ENCODE measurements at places on chromosomes 1 and 21. TPM values are rescaled to one million over a fixed set of nuclear protein-coding genes. Genes with fewer than 3 reads are reported as not detected.

DNA sequence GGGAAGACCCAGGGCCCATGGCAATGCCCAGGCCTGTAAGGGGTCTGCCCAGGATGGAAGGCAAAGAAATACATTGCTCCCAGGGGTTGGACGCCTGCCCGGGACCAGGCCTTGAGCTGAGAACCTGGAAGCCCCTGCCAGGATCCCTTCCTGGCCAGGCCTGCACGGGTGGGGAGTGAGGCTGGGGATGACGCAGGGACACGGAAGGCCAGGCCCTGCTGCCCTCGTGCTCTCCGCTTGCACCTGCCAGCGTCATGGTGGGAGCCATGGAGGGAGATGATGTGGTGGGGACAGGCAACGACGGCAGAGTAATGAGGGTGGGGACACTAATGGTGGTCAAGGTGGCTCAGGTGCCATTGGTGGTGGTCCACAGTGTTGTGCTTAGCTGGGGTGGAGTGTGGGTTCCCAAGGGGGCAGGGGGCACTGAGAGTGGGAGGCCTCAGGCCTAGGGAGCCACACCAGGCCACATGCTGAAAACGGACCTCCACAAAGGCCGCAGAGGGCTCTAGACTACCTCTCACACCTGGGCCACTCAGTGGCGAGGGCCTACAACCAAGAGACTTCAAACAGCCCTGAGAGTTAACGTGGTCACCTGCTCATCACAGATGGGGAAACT, 4.3 kb downstream of the HES3 start:
- no peak for DNase-seq

RXRG gene
- not detected for total RNA-seq

UTS2 gene
- total RNA-seq = not detected

LHX4 gene
- 0.18 TPM for total RNA-seq

FMO1 gene
- not detected for total RNA-seq

IL19 gene
- total RNA-seq = not detected

GRCh38 chr1:2979191-2980072, 41.8 kb upstream of the ACTRT2 start:
- no peak for DNase-seq

- no peak for DNase-seq
Measured at GRCh38 chr1:44019466-44019948, 11.8 kb downstream of the SLC6A9 start.

- no peak for DNase-seq
Measured at GRCh38 chr1:14520514-14521163, 77.8 kb upstream of the KAZN start.

OR2T2 gene
- not detected for total RNA-seq

DNA sequence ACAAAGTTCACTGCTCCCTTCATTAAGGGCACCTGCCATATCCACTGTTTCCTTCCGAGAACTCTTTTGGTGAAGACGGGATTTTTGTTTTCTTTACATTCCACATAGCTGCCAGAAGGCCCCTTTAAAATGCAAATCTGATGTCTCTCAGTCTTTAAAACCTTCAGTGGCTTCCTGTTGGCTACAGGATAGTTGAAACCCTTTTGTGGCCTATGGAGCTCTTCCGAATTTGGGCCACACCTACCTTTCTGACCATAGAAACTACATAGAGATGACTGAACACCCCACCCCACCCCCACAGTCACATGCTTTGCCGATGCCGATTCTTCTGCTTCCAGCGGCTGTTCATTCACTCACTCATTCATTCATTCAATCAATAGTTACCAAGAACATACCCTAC, 502.6 kb downstream of the KIF26B start:
- DNase-seq = no peak

NBPF8 gene
- total RNA-seq = 12.2 TPM

ADAM30 gene
- not detected for total RNA-seq

DNA sequence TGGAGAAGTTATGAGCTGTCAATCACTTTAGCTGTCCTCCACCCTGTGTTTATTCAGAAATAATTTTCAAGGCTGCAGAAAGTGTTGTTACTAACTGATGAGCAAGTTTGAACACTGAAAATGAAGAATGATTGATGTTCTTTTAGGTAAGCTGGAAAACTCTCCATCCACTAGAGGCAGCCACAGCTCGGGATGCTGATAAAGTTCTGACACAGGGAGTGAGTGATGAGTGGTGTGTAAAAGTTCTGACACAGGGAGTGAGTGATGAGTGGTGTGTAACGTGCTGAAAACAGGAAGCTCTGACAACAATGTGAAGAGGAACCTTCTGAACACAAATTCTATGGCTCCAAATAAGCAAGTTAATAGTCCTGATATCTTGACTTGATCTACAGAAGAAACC, 197.5 kb upstream of the PTBP2 start:
- DNase-seq = no peak

- no peak for DNase-seq
Measured at GRCh38 chr1:183636783-183637182, 1.2 kb upstream of the ARPC5 start.

HYI gene
- total RNA-seq = 25.0 TPM

CR2 gene
- total RNA-seq = not detected

- DNase-seq = no peak
Measured at GRCh38 chr1:168340781-168341482, 60.3 kb downstream of the TBX19 start.

DNA sequence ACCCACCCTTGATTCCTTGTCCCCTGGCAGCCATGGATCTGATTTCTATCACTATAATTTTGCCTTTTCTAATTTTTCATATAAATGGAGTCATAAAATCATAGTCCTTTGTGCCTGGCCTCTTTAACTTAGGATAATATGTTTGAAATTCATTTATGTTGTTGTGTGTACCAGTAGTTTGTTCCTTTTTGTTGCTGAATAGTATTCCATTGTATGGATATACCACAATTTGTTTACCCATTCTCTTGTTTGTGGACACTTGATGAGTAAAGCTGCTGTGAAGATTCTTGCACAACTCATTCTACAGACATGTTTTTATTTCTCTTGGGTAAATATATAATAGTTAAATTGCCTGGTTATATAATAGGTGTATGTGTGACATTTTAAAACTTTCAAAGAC, 22.7 kb upstream of the GJA8 start:
- no peak for DNase-seq

ASCL5 gene
- not detected for total RNA-seq

- DNase-seq = no peak
Measured at GRCh38 chr1:53544728-53545515, 85.7 kb downstream of the DMRTB1 start.

- DNase-seq = peak; percentile 20
Measured at GRCh38 chr1:169601096-169601881, 15.0 kb upstream of the F5 start.

GRCh38 chr21:31560479-31560878, 99.0 kb upstream of the SOD1 start:
- no peak for DNase-seq

DNA sequence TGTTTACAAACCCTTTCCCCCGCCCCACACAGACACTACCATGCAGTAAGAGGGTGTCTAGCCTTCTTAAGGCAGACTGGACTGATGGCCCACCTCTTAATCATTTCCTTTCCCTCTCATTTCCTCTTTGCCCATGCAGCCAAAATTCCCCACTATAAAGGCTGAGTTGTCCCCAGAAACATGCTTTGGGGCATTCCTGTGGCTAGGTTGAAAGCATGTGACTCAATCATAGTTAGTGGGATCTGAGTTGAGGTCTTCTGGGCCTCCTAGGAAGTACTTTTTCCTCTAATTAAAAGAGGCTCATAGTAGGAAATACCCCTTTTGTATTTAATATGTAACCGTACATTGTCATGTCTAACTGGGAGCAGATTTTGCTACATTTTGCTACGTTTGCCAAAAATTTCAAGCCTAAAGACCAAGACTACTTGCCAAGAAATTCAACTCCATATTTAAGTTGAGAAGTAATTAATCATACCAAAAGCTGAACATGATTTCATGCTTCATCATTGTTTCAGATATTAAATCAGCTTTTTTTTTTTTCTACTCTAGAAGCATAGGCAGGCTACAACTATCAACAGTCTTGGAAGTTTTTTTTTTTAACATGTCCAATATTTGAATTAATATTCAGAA, 174.7 kb downstream of the ADGRL4 start:
- peak; percentile 96 for DNase-seq

DNA sequence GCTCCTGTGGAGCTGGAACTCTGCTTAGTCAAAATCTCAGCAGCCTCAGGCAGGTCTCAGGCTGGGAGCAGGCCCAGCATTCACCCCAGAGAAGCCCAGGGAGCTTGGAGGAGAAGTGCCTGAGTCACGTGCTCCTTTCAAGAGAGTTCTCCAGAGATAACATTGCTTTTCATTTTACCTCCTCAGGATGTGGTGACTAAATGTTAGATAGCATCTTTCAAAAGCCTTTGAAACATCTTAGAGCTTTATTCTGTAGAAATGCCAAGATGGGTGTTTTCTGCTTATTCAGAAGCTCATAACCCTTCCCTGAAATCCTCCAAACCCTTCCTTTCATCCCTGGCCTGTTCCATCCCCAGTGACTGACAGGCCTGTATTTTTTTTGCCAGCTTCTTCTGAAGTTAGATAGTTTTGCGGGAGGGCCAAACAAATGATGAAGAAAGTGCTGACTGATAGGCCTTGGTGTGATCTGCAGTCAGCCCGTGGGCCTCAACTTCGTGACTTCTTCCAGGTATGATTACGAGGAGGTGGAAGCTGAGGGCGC, 58.0 kb downstream of the PGM1 start:
- DNase-seq = peak; percentile 67

DNA sequence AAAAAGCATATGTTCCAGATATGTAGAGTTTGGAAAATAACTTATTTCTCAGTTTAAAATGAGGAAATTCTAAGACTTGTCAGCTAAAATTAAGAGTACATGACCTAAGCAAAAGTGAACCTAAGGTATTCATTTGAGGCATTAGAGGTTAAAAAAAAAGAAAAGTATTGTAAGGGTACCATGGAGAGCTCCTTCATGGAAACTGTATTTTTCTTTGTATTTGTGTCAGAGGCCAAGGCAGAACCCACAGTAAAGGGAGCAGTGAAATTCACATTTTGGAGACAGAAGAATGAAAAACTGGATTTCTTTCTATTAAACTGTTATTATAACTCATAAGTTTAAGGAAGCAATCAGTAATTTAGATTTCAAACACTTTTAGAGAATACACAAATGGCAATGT, 1494.8 kb downstream of the KCNT2 start:
- DNase-seq = no peak

DNA sequence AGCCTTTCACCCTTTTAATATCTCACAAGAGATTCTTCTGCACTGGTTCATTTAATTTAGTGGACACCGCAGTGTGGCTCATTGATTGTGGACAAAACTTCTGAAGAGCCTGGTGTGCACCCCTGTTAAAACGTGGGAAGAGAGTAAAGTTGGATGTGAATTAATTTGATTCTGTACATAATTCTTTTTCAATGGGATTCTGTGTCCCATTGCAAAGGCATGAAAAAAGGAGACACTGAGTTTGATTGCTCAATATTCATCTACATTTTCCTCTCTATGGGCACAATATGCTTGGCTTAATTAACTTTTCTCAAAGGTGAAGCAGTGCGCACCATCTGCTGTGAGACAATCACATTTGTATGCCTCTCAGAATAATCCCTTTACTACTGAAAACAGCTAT, 95.1 kb downstream of the BARHL2 start:
- no peak for DNase-seq

DNA sequence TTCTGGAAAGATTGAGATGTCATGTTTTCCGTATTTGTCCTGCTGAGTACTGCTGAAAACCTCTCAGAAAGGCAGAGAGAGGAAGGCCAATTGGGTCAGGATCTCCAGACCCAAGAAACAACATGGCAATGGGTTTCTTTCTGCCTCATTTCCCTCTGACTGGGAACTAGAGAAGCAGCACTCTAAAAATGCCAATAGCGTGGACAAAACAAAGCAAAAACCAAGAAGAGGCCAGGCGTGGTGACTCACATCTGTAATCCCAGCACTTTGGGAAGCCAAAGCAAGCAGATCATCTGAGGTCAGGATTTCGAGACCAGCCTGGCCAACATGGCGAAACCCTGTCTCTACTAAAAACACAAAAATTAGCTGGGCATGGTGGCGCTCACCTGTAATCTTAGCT, 18.3 kb downstream of the TNFRSF9 start:
- DNase-seq = peak; percentile 57

GRCh38 chr21:35207322-35207721, 158.2 kb upstream of the RUNX1 start:
- no peak for DNase-seq

- no peak for DNase-seq
Measured at GRCh38 chr1:9861360-9861759, 37.6 kb upstream of the CLSTN1 start.

- DNase-seq = peak; percentile 96
Measured at GRCh38 chr1:234961456-234962339, 166.9 kb downstream of the TOMM20 start.

GRCh38 chr21:29235714-29236197, 63.0 kb upstream of the BACH1 start:
- DNase-seq = no peak

Measured in IMR-90 (cell line).